ENCODE measurements at places on chromosomes 7 and 10.
A peak's percentile ranks its signal among the peaks of the same experiment; 100 is the strongest.

DNA sequence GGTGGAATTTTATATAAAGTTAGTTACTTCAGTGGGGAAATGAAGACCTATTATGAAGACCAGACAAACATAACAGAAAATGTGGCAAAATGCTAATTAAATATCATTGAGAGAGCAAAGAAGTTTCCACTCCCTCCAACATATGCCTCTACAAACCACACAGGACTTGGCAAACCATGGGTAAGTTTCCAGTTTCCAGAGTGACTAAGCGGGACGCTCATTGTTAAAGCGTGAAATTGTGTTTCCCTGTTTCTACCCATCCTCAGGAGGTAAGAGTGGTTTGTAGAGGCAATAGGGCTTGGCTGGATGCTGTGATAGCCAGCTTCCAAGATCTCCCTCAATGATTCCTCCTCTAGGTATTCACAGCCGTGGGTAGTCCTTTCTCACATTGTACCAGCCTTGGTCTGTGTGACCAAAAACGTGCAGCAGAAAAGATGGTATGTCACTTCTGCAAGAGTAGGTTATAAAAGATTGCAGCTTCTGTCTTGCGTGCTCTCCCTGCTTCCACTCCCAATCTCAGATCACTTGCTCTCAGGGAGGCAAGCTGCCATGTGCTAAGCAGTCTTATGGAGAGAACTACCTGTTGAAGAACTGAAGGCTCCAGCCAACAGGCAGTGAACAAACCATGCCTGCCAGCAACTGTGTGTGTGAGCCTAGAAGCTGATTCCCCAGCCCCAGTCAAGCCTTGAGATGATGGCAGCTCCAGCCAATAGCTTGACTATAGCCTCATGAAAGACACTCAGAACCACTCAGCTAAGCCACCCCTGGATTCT lies 35.7 kb downstream of the CBX3 start:
- no peak for DNase-seq

DNA sequence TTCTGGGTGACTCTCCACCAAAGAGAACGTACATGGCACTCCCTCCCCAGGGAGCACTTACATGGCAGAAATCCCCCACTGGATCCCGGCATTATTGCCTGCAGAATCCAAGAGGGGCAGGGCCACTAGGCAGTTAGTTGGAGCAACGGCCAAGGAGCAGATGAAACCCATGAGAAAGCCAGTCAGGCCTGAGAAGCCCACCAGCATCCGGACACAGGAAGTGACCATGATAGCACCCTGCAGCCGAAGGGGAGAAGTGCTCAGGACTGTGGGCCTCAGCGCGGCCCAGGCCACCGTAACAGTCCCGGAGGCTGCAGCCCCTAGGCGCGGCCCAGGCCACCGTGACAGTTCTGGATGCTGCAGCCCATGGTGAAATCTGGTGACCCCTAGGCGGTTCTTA lies 43.5 kb downstream of the STRA8 start:
- no peak for DNase-seq

DNA sequence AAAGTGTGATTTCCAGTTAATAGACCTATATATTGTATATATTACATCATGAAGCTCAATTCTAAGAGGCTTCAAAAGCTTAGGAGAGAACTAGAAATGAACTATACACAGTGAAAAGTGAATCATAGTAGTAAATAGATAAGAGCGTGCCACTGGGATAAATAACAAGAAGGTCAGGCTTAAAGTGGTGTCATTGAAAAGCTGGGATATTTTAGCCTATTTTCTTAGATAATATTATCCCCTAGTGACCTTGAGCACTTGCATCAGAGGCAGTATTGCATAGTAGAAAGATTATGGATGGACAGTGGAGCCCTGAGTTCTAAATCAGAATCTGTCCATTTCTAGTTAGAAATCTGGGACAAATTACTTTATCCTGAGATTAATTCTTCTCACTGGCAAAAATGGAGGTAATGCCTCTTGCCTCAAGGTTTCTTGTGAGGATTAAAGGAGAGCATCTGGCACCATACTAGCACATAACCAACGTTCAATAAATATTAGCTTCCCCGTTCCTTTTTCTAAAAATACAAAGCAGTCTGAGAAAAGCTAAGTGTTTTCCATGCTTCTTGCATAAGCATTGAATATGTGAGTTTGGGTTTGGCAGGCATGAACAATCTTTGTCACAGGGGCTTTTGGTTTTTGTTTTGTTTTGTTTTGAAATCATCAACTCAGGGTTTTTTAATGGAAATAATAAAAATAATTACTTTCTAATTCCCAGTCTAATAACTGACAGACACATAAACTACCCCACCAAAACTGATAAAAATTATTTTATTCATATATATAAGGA lies 27.3 kb upstream of the MACC1 start:
- DNase-seq = no peak

DNA sequence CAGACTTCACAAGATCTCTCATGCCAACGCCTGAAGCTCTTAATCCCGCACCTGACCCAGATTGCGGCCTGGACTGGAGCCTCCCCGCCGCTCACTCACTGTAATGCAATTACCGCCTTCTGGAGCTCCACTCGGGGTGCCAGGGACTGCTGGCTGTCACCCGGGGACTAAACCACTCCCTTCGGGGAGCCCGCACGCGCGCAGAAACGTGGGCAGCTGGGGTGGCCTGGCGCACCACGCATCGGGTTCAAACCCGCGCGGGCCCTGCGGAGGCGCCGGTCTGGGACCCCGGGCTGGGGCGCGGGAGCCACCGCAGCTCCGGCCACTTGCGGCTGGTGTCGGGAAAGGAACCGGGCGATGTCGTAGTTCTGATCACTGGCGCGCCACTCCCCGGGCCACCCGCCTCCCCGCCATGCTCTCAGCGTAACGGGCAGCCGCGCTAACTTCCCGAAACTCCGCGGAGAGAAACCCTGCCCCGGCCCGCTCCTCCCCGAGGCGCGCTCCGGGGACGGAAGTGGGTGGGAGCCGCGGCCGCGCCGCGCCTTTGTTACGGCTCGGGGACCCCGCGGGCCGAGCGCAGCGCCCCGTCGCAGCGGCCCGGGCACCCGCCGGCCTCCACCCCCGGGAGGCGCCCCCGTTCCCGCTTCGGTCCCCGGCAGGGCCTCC lies 100.3 kb upstream of the SVIL start:
- DNase-seq = peak; percentile 53

Measured in right renal pelvis (tissue), 4 donors.